ENCODE measurements at places on chromosomes 2 and 18.

GRCh38 chr2:16725549-16725948 is 59.9 kb upstream of the CYRIA start:
- no peak for DNase-seq

DNA sequence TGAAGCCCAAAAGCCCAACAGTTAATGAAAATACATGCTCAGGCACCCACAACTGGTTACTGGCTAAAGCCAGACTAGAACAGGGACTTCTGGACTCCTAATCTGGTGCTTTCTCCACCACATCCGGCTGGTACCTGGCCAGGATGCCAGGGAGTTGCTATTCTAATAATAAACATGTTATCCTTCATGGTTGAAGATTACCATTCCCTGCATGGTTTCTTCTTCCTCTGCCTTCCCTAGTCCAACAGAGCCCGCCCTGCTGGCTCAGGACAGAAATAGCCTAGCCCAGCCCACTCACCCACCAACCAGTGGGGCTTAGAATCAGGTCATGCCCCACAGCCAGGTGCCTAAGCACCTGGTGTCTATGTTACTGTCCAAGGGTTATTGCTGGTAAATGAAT is 184.2 kb downstream of the TMEM247 start:
- no peak for DNase-seq

DNA sequence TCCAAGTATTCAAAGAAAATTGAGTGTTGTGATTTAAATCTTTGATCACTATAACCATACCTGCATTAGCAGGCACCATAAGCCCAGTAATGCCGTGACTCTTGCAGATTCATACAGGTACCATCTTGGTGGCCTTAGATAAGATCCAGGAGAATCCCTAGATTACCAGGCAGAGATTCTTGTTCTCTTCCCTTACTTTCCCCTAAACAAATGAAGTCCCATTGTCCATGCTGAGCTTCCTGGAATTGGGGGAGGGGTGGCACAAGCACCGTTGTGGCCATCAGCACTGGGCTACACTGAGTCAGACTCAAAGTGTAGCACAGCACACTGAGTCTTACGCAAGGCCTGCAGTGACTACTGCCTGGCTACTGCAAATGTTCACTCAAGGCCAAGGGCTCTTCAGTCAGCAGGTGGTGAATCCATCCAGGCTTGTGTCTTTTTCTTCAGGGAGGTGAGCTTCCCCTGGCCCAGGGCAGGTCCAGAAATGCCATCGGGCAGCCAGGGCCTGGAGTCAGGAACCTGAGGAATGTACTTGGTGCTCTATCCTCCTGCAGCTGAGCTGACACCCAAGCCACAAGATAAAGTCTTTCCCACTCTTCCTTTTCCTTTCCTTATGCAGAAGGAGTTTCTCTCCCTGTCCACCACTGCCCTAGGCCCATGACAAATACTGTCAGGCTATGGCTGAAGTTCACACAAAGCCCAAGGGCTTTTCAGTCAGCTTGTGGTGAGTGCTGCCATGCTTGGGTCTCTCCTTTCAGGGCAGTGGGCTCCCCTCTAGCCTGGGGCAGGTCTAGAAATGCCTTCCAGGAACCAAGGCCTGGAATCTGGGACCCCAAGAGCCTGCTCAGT is 52.6 kb downstream of the CD28 start:
- no peak for DNase-seq

- no peak for DNase-seq
These were observed 21.9 kb upstream of the LOXHD1 start for GRCh38 chr18:46678785-46679399.

GRCh38 chr2:143428700-143429099 is 299.5 kb downstream of the ARHGAP15 start:
- DNase-seq: no peak

- DNase-seq: no peak
These were observed 14.7 kb downstream of the MAP3K20 start for GRCh38 chr2:173090276-173090877.

- DNase-seq: no peak
These were observed 316.5 kb downstream of the EN1 start for GRCh38 chr2:118530976-118531375.

Measured in frontal cortex (tissue), 4 donors.